Activated T-cell treated with anti-CD3 and anti-CD28 coated beads, Interleukin-2, amount 50 U/mL, for 72 hours (primary cell): ENCODE measurements at places on chromosomes 5 and 9. TPM values are rescaled to one million over a fixed set of nuclear protein-coding genes. Genes with fewer than 3 reads are reported as not detected.

DNA sequence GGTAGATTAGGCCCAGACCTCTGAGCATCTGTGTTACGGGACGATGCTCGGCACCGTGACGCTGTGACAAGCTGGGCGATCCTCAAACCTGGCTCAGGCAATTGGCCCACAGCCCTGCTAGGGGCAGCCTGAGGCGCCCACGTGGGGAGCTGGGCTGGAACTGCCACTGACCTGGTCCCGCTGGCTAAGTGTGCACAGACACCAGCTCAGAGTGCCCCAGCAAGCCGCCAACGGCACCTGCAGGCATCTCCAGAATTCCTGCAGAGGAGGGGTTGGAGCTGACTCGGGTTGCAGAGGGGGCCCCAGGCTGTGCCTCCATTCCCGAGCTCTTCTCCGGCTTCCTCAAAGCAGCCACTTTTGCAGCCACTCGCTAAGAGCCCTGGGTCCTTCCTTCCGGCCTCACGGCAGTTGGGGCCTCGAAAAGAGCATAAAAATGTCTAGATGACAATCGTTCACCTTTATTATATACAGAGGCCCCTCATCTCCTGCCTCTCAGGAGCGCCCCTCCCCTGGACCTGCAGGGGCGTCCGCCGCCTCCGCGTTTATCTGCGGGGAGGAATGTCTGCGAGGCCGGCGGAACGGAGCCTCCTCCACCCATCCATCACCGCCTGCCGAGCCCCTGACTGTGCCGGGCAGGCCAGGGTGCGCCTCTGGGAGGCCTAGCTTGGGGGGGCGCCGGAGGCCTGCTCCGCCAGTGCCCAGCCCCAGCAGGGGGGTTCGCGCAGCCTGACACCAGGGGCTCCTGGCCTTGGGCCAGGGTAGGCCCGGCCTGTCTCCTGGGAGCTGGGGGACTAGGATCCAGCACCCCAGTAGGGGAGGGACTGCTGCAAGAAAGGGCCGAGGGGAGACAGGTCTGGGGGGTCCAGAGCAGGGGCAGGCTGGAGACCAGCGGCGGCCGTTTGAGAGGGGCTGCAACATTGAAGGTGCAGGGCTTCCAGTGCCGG, 144.9 kb downstream of the BARX1 start:
- no peak overlapping the region for H3K27ac ChIP-seq
- no peaks in the 10 kb centered on the region for H3K4me1 ChIP-seq
- peaks cover 21% of the 10 kb centered on the region for H3K27me3 ChIP-seq
- H3K36me3 ChIP-seq = no peaks in the 10 kb centered on the region
- no peak for DNase-seq

GRCh38 chr5:174065528-174066197, 20.2 kb downstream of the NSG2 start:
- H3K27me3 ChIP-seq = peaks cover 14% of the 10 kb centered on the region
- no peak overlapping the region for H3K4me3 ChIP-seq
- H3K36me3 ChIP-seq = no peaks in the 10 kb centered on the region

DNA sequence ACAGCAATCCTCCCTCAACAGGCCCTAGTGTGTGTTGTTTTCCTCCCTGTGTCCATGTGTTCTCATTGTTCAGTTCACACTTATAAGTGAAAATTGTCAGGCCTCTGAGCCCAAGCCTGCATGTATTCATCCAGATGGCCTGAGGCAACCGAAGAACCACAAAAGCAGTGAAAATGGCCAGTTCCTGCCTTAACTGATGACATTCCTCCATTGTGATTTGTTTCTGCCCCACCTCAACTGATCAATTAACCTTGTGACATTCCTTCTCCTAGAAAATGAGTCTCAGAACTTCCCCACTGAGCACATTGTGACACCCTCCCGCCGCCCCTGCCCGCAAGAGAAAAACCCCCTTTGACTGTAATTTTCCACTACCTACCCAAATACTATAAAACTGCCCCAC, 17.4 kb upstream of the TRPC7 start:
- H3K36me3 ChIP-seq = peaks cover 2% of the 10 kb centered on the region
- H3K4me1 ChIP-seq = no peaks in the 10 kb centered on the region
- no peaks in the 10 kb centered on the region for H3K27me3 ChIP-seq

- H3K36me3 ChIP-seq = no peaks in the 10 kb centered on the region
- H3K4me1 ChIP-seq = peaks cover 67% of the 10 kb centered on the region
- no peaks in the 10 kb centered on the region for H3K27me3 ChIP-seq
Observed at GRCh38 chr5:96868603-96869371, 7.5 kb upstream of the ERAP2 start.

DNA sequence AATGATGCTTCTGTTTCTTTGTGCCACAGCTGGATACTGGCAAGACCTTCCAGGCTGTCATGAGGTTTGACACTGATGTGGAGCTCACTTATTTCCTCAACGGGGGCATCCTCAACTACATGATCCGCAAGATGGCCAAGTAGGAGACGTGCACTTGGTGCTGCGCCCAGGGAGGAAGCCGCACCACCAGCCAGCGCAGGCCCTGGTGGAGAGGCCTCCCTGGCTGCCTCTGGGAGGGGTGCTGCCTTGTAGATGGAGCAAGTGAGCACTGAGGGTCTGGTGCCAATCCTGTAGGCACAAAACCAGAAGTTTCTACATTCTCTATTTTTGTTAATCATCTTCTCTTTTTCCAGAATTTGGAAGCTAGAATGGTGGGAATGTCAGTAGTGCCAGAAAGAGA, 65.5 kb downstream of the ACO1 start:
- no peak overlapping the region for H3K4me3 ChIP-seq
- H3K27ac ChIP-seq = no peak overlapping the region
- H3K36me3 ChIP-seq = peaks cover 11% of the 10 kb centered on the region
- no peak for DNase-seq

DNA sequence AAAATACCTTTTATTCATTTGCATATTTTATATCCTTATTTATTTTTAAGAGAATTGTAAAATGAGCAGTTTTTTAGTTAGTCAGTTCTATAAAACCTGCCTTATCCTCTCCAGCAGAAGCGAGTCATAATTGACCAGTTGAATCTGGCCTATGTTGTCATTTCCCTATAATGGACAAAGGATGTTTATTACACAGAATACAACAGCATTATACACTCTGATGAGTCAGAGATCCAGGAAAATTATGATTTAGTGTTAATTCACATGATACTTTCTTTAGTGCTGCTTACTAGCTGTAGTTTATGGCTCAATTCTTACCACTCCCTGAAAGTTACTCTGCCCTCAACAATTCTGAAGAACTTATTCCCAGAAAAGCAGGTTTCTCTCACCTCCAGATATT, 26.8 kb upstream of the LURAP1L start:
- no peak overlapping the region for H3K4me3 ChIP-seq
- no peak overlapping the region for H3K27ac ChIP-seq
- H3K36me3 ChIP-seq = peaks cover 4% of the 10 kb centered on the region
- H3K27me3 ChIP-seq = no peaks in the 10 kb centered on the region
- no peak for DNase-seq
- no peaks in the 10 kb centered on the region for H3K4me1 ChIP-seq

DNA sequence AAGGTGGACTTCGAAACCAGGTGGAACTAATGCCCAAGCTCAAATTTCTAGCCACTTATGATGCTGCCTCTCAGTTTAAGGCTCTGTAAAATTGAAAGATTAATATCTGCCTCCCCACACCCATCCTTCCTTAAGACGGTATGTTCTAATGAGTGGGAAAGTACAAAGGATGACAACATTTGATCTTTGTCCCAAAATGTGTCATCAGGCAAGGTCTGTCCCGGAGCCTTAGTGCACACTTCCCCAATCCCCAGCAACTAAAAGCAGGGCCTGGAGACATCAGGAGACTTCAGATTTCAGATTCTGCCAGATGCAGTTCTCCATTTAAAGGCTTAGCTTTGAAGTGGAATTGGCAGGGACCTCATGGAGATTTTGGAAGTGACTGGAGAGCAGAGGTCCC, 316.5 kb downstream of the ASTN2 start:
- no peak for DNase-seq
- no peak overlapping the region for H3K4me3 ChIP-seq
- no peaks in the 10 kb centered on the region for H3K36me3 ChIP-seq
- no peaks in the 10 kb centered on the region for H3K27me3 ChIP-seq
- H3K27ac ChIP-seq = no peak overlapping the region

- H3K4me1 ChIP-seq = no peaks in the 10 kb centered on the region
- H3K36me3 ChIP-seq = no peaks in the 10 kb centered on the region
- H3K27ac ChIP-seq = no peak overlapping the region
Observed at GRCh38 chr5:163578652-163579051, 73.2 kb downstream of the MAT2B start.

GRCh38 chr5:171316258-171317121, 7.4 kb downstream of the TLX3 start:
- H3K36me3 ChIP-seq = peaks cover 1% of the 10 kb centered on the region
- no peak overlapping the region for H3K27ac ChIP-seq
- H3K27me3 ChIP-seq = peaks cover 78% of the 10 kb centered on the region
- H3K4me3 ChIP-seq = peak overlapping the region; percentile 50
- DNase-seq = no peak
- peaks cover 21% of the 10 kb centered on the region for H3K4me1 ChIP-seq

DNA sequence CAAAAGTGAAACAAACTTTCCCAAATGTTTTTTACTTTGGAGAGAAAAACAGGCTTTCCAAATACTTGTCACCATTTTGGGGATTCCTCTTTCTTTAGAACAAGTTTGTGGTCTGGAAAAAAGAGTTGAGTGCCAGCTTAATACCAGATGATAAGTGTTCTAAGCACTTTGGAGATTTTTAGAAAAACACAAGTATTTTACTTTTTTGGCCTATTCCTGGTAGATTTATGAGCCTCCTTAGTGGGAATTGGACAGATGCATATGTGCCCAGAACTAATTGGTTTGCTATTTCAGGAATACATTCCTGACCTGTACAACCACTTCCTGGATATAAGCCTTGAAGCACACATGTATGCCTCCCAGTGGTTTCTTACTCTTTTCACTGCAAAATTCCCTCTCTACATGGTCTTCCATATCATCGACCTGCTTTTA, 40.5 kb downstream of the GPR21 start:
- H3K4me3 ChIP-seq = no peak overlapping the region
- H3K27ac ChIP-seq = no peak overlapping the region
- no peak for DNase-seq
- H3K27me3 ChIP-seq = no peaks in the 10 kb centered on the region
- H3K36me3 ChIP-seq = peaks cover 12% of the 10 kb centered on the region

- no peaks in the 10 kb centered on the region for H3K36me3 ChIP-seq
- DNase-seq = peak; percentile 60
- peak within 1 kb of the TSS; percentile 69 for H3K4me3 ChIP-seq
- peaks cover 17% of the 10 kb centered on the region for H3K27me3 ChIP-seq
Observed at GRCh38 chr9:133991964-133992779, at the start of gene VAV2. Gene VAV2 (minus strand): TSS chr9:133992324. CDS start chr9:133992278, 46 bp downstream.

Gene FOXD4L4
- total RNA-seq = 0.16 TPM

GRCh38 chr5:8383616-8384015, 514.7 kb downstream of the MTRR start:
- H3K4me1 ChIP-seq = no peaks in the 10 kb centered on the region
- H3K4me3 ChIP-seq = no peak overlapping the region
- H3K27me3 ChIP-seq = no peaks in the 10 kb centered on the region
- no peak for DNase-seq
- H3K36me3 ChIP-seq = no peaks in the 10 kb centered on the region
- H3K27ac ChIP-seq = no peak overlapping the region

Gene CXXC5
- total RNA-seq = 1.9 TPM

GRCh38 chr5:153835891-153836515, 202.7 kb downstream of the FAM114A2 start:
- no peak overlapping the region for H3K4me3 ChIP-seq
- H3K27me3 ChIP-seq = no peaks in the 10 kb centered on the region
- no peaks in the 10 kb centered on the region for H3K4me1 ChIP-seq

DNA sequence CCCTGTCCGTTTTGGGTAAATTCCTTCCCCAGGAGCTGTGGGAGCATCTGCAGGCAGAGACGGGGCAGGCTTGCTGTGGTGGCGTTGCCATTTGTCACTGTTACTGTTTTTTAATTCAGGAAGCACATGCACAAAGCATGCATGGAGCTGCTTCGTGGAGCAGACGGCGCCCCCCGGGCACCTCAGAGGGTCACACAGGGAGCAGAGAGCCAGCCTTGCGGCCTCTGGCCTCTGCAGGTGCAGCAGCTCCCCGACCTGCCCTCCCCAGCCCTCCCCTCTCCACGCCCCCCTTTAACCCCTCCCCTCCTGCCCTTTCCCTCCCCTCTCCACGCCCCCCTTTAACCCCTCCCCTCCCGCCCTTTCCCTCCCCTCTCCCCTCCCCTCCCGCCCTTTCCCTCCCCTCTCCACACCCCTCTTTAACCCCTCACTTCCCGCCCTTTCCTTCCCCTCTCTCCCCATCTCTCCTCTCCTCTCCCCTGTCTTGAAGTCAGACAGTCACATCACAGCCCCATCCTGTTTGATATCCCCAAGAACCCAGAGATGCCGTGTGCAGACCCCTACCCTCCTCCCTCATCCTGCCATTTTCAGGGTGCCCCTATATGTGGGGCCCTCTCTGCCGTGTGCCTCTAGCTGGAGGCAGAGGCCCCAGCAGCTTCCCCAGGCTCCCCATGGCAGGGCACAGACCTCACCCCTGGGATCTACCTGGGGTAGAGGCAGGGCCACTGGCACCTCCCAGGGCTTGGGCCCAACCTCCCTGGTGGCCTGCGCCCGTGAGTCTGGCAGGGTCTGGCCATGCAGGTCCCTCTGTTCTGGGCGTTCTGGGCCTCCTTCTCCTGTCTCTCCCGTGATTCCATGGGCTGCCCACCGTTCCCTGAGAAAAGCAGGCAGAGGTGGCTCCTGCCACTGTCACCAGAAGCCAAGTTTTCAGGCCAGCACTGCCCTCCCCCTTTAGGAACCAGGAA, 29.6 kb upstream of the UBAC1 start:
- peak; percentile 46 for DNase-seq
- H3K27ac ChIP-seq = no peak overlapping the region
- H3K4me1 ChIP-seq = peaks cover 13% of the 10 kb centered on the region

Gene SGCD
- not detected for total RNA-seq

GRCh38 chr5:180202939-180203573, 6.0 kb downstream of the RASGEF1C start:
- peak; percentile 20 for DNase-seq
- H3K27ac ChIP-seq = no peak overlapping the region
- H3K4me1 ChIP-seq = peaks cover 12% of the 10 kb centered on the region
- no peak overlapping the region for H3K4me3 ChIP-seq
- H3K27me3 ChIP-seq = peaks cover 31% of the 10 kb centered on the region
- no peaks in the 10 kb centered on the region for H3K36me3 ChIP-seq

DNA sequence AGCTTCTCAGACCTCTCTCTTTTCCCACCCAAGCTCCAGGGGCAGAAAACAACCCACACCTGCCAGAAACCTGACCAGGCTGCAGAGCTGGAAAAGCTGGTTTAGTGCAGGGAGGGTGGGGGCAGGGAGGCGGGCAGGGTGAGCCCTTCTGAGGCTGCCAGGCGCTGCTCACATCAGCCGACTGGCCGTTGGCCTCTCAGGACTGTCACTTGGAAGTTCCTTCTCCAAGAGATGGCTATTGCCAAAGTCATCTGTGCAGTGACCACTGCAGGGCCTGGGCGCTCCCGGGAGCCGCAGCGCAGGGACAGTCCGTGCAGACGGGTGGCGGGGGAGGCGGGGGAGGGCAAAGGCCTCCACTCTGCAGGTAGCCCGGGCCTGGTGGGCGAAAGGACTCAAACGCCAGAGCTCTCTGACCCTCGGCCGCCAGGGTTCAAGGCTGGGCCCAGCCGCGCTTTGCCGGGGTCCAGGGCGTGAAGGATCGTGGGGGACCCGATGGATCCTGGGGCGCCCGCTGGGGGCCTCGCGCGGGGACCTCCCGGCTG, 205.0 kb upstream of the IER5L start:
- peak overlapping the region; percentile 80 for H3K4me3 ChIP-seq
- no peak for DNase-seq
- H3K27me3 ChIP-seq = no peaks in the 10 kb centered on the region
- no peak overlapping the region for H3K27ac ChIP-seq
- peaks cover 5% of the 10 kb centered on the region for H3K4me1 ChIP-seq
- no peaks in the 10 kb centered on the region for H3K36me3 ChIP-seq
